Coronary artery (tissue), 2 donors: ENCODE measurements at places on chromosomes 1 and 21.

DNA sequence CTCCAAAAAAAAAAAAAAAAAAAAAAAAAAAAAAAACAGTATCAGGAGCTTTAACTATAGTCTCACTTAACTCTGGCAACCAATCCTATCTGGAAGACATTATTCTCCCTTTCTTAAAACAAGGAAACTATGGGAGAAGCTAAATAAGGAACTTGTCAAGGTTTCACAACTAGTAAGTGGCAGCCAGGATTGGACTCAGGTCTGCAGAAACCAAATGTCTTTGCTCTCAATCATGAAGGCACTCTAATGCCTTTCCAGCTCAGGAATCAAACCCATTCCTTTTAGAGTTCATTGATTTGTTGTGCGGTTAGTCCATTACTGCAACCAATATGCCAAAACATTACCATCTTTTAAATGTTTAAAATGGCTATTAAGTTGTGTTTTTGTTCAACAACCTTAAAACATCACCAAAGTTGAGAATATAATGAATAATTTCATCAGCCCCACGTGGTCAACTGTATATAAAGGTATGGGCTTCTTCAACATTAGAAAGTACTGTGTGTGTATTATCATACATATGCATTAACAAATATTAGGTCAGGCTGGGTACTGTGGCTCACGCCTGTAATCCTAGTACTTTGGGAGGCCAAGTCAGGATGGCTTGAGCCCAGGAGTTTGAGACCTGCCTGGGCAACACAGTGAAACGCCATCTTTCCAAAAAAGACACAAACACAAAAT is 1.5 kb downstream of the EPRS1 start:
- no peak for DNase-seq

DNA sequence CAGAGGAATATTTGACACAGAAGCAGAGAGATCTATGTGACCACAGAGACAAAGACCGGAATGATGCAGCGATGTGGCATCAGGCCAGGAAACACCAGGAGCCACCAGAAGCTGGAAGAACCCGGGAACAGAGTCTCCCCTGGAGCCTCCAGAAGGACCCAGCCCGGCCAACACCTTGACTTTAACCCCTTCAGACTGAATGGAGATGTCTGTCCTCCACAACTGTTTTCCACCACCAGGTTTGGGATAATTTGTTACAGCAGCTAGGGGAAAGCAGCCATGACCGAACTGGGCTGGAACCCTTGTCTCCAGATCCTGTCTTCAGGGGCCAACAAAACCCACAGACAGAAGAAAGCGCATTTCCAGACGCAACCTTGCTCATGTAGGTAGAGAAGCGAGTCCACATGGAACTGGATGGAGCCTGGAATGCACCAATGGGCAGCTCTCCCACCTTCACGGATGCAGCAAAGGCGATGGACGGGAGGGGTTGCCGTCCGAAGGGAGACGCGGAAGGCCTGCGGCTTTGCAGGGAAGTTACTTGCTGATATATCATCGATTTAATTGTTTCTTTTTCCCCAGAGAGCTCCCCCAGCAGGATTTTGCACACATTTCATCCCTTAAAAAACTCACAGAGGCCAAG is 396.6 kb downstream of the NPHP4 start:
- peak; percentile 43 for DNase-seq

DNA sequence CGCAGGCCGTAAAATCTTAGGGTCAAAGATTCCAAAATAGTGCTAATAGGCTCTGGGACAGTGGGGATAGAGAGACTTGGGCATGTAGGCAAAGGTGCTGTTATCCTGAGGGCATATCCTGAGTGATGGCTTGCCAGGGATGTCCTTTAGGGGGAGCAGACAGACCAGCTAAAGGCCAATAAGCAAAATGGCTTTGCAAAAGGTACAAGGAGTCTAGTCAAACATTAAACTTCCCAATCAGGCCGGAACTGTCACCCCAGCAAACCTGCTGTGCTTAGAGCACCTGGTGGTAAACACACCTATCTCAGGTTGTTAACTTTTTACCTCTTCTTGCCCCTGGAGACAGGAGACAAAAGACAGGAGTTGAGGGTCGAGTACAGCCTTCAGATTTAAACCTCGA is 49.1 kb downstream of the TRABD2B start:
- no peak for DNase-seq

DNA sequence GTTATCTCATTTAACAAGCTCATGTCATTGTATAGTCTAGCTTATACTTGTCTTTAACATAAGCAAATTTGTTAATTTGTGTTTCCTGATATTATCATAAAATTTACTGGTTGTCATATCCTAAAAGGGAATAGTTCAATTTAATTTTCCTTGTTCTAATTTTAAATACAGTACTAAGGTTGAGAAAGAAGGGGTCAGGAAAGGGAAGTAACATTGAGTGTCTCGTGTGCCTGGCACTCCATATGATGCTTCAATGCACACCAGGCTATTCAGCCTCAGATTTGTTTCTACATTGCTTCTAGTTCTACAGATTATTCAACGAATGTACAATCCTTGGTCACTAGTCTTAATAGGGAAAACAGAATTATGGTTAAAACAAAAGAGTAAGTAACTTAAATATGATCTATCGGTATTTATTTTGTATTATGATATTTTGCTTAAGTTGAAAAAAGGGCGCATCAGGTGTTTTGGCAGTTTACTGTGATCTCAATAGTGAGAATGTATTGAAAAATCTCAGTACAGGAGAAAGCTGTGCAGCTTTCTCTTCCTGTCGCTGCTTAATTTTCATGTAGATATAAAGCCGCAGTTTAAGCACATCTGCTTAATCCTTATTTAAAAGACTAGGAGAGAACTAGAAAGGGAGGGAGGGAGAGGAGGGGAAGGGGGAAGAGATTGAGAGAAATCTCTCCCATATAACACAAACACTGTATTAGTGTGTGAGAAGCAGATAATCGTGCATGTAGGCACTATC is 13.0 kb downstream of the PTPRC start:
- DNase-seq: no peak

DNA sequence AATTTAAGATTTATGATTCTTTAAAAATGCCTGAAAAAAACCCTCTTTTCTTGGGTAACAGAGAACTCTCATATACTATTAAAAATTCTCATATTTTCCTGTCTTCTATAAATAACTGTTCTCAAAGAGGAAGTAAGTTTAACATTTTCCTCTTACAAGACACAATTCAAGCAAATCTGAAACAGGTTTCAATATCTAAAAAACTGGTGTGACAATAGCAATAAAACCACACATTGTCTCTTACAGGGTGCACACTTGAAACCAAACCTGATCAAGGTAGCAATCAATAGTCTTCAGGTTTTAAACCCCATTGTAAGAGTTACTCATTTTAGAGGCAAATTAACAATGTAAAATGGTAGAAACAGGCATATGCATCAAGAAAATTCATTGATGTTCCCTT is 28.0 kb downstream of the FUBP1 start:
- no peak for DNase-seq

- DNase-seq: no peak
Measured at GRCh38 chr1:243438815-243439214, 183.0 kb downstream of the SDCCAG8 start.

GRCh38 chr1:26124418-26125331 is 13.1 kb downstream of the PDIK1L start:
- no peak for DNase-seq

DNA sequence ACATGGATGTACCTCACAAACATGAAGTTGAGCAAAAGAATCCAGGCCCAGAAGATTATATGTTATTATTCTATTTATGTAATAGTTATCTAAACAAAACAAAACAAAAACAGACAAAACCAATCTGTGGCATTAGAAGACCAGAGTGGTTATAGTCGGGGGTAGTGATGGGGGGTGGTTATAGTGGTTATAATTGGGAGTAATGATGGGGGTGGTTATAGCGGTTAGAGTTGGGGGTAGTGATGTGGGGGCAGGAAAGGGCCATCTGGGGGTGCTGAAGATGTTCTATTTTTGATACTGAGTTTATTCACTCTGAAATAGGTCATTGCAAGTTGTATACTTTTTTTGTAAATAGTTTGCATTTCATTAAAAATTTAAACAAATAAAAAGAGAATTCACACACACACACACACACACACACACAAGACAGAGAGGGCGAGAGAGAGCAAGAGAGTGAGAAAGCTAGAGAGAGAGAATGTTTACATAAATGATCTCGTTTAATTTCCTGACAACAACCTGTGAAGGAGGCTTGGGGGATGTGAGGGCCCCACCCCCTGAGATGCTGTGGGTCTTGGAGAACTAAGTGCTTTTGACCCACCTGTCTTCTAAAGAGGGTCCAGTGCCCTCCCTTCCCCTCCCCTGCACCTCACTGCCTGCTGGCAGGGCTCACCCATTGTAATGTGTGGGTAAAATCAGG is 37.4 kb downstream of the RHOU start:
- DNase-seq: no peak

- DNase-seq: peak; percentile 43
Measured at GRCh38 chr1:53620061-53620855, 118.7 kb downstream of the GLIS1 start.

- no peak for DNase-seq
Measured at GRCh38 chr1:32242341-32242851, 4.6 kb upstream of the FAM167B start.

DNA sequence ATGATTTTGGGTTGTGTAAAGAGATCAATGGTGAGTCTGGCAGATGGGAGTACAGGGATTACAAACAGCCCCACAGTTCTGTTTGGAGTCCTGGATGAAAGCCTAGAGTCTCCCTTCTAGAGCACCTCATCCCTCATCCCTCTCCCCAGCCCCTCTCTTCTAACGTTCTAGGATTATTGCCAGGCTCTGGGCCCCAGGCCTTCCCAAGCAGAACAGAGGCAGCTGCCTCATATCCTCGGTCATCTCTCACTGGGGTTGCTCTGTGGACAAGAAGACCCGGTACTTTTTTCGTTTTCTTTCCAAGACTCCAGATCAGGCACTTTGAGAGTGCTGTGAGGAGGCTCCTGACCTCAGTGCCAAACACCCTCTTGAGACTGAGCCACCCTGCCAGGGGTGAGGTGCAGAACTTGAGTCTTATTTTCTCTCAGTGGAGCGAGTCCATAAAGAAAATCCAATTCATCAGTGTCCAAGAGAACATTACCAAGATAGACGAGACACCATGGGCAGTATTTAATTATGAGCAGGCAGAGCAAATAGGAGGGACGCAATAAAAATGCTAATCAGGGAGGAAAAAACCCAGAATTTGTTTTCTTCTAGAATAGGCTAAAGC is 17.1 kb upstream of the KCND3 start:
- no peak for DNase-seq

DNA sequence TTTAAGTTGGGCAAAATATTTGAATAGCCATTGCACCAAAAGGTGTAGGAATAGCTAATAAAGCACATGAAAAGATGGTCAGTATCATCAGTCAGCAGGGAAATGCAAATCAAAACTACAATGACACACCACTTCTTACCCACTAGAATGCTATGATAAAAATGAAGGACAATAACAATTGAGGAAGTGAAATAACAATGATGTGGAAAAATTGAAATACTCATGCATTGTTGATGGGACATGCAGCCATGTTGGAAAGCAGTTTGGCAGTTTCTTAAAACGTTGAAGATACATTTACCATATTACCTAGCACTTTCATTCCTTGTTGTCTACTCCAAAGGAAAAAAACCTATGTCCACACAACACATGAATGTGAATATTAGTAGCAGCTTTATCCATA is 28.4 kb downstream of the HSD3B1 start:
- no peak for DNase-seq

DNA sequence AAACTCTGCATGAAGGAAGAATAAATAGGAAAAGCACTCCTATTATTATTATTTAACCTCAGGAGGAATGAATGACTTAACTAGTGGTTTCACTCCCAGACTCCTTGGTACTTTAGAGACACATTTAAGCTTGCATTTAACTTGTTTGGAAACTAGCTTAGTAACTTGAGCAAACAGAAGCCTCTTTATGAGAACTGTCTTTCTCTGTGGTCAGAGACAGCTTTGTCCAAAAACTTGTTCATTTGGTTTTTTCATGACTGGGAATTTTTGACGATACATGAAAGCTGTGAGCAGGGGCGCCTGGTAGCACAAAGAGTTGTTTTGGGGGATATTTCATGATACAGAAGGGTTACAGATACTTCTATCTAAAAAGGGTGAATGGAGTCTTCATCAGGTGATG is 33.6 kb upstream of the VTCN1 start:
- no peak for DNase-seq

DNA sequence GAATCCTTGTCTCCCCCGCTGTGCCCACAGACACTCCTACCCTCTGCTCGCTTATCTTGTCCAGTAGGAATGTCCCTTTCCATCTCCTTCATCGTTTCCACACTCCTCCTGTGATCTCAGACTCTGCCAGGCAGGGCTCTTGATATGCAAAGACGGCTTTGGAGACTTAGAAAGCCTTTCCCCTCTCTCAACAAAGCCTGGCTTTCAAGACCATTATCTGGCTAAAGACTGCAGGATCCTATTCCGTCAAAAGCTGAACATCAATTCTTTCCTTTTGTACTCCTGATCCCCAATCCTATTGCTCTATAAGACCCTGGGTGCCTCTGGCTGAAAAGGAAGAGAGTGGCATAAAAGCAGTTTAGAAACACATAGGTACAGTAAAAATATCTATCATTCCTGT is 63.9 kb downstream of the SDC3 start:
- DNase-seq: no peak

- DNase-seq: no peak
Measured at GRCh38 chr1:53947172-53947907, 1.2 kb downstream of the LRRC42 start.

- DNase-seq: no peak
Measured at GRCh38 chr1:222784371-222784770, 30.5 kb upstream of the DISP1 start.

DNA sequence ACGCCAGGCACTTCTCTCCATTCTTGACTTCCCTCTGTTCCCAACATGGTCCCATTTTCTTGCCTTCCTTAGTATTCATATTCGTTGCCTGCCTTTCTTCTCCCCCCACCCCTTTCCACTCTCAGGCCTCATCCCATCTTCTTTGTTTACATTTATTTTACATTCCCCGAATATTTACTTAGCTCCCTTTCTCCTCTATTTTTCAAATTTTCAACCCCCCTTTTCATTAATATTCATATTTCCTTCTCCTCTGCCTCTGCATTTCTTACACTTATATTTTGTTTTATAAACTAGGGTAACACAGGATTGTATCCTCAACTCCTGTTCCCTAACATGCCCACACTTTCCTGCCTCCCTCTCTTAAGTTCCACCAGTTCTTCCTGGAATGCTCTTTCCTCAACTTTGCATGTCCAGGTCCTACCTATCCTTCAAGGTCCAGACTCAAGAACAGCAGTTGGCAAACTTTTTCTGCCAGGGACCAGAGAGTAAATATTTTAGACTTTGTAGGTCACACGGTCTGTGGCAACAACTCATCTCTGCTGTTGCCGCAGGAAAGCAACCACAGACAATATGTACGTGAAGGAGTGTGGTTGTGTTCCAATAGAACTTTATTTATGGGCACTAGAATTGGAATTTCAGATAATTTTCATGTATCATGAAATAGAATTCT is 29.8 kb upstream of the A3GALT2 start:
- peak; percentile 68 for DNase-seq

- DNase-seq: no peak
Measured at GRCh38 chr1:44511769-44512168, 106.7 kb downstream of the RNF220 start.
